ENCODE measurements at places on chromosomes 5 and 9.

DNA sequence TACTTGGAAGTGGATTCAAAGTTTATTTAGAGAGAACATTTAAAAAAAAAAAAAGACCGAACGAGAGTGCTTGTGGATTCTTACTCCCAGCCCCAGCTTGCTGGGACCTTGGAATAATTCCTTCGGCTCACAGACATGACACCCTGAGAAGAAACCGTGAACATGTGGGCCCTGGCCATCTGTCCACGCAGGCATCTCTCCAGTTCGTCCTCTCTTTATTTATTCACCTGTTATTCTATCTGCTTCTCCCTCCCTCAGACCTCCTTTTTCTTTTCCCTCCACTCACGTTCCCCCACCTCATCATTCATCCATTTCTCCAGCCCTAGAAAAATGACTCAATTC lies 93.7 kb upstream of the PHYKPL start:
- H3K4me1 ChIP-seq, result peaks cover 30% of the 10 kb centered on the region
- H3K36me3 ChIP-seq, result no peaks in the 10 kb centered on the region
- no peak for DNase-seq
- peak overlapping the region; percentile 64 for H3K27ac ChIP-seq
- H3K4me3 ChIP-seq, result no peak overlapping the region

GRCh38 chr5:169637085-169637548 lies at the start of gene DOCK2:
Gene DOCK2, plus strand, starts transcription at chr5:169637275. Its CDS starts 52 bp downstream, at chr5:169637327.
- peak within 1 kb of the TSS; percentile 9 for H3K4me3 ChIP-seq
- no peaks in the 10 kb centered on the region for H3K36me3 ChIP-seq
- no peak for DNase-seq
- H3K27me3 ChIP-seq, result peaks cover 74% of the 10 kb centered on the region

DNA sequence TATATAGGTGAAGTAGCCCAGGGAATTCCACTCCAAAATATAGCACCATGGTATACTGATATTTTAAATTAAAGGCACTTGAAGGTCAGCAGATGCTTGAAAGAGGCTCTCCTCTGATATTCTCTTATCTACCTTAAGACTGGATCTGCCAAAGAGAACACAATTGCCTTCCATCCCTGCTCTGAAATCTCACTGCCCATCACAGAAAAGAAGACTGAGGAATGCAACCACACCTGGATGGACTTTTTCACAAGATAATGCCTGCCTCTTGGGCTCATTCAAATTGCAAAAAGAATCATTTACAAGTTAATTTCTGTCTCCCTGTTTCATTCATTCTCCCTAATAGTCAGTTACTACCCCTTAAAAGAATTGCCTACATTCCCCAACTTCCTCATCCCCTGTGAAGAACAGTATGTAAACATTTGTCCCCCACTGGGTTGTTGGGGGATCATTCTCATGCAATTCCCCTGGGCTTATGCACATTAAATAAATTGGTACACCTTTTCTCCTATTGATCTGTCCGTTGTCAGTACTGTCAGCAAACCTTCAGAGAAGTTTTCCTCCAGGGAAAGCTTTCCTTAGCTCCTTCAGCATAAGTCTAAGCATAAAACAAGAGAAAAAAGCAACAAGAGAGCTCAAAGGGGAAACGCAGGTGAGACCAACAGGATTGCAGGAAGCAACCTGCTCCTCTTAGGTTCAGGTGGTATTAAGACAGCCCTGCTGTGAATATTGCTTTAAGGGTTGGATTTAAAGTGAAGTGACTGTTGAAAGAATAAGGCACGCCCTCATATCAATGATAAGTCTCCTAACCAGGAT lies 171.4 kb upstream of the SLC30A5 start:
- no peak overlapping the region for H3K27ac ChIP-seq
- DNase-seq, result no peak
- no peak overlapping the region for H3K4me3 ChIP-seq
- no peaks in the 10 kb centered on the region for H3K27me3 ChIP-seq
- H3K36me3 ChIP-seq, result no peaks in the 10 kb centered on the region
- H3K4me1 ChIP-seq, result peaks cover 7% of the 10 kb centered on the region

DNA sequence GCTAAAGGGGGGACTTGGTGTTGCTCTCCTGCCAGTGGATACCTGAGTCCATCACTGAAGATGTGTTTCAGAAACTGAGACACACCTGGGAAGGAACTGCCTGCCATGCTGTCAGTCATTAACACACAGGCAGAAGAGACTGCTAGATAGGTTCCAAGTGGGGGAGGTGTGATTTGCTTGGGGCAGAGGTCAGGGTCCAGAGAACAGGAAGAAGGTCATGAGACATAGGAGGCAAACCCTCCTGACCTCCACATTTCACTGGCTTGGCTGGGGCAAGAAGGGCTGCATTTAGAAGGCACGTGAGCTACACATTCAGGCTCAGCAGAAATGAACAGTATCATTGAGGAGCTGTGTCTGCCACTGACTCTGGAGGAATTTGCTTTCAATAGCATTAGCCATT lies 215.8 kb downstream of the HSPA4 start:
- H3K27me3 ChIP-seq, result peaks cover 10% of the 10 kb centered on the region
- H3K4me3 ChIP-seq, result no peak overlapping the region
- no peak overlapping the region for H3K27ac ChIP-seq
- H3K36me3 ChIP-seq, result no peaks in the 10 kb centered on the region
- no peak for DNase-seq

DNA sequence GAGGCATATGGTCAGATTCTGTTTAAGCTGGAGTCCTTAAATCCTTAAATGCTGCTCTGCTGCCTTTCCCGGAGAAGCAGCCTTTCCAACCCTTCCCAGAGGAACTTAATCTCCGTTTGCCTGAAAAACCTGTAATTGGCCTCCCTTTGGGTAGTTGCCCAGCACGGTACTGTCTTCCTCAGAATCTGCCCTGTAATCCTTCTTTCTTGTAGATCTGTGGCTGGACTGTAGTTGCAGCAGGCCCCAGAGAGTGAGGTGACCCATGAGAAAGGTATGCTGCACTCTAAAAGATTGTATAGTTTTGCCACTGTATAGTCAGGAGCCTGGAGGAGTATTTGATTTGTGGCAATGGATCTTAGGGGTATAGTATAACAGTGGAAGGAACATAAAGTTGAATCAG lies 11.7 kb downstream of the SPIN1 start:
- peaks cover 29% of the 10 kb centered on the region for H3K4me1 ChIP-seq
- no peaks in the 10 kb centered on the region for H3K27me3 ChIP-seq
- peak overlapping the region; percentile 87 for H3K27ac ChIP-seq
- H3K36me3 ChIP-seq, result peaks cover 20% of the 10 kb centered on the region
- H3K4me3 ChIP-seq, result no peak overlapping the region
